ENCODE measurements at places on chromosomes 7 and 10.

- DNase-seq: no peak
These were observed 218.4 kb downstream of the GATA3 start for GRCh38 chr10:8272794-8273425.

GRCh38 chr10:130748409-130749057 lies 563.0 kb downstream of the TCERG1L start:
- DNase-seq: no peak

- DNase-seq: no peak
These were observed 71.0 kb downstream of the SH2D4B start for GRCh38 chr10:80608706-80609105.

GRCh38 chr7:21898265-21898930 lies 47.3 kb downstream of the CDCA7L start:
- no peak for DNase-seq

DNA sequence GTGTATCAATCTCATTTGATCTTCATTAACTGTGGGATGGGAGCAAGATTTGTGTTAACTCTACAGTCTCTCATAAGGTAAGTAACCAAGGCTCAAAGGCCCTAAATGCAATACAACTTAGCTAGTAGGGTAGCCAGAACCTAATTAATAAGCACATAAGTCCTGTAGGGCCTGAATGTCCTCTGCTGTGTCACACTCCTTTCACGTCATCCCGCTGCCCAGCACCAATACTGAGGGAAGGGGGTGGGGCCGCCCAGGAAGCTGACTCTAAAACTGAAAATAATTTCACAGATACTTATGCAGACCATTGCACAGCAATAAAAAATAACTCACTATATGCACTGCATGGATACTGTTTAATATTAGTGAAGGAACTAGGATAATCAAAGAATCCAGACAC lies 13.7 kb downstream of the CCDC6 start:
- no peak for DNase-seq

GRCh38 chr10:108422286-108422685 lies 1257.8 kb upstream of the SORCS1 start:
- no peak for DNase-seq

DNA sequence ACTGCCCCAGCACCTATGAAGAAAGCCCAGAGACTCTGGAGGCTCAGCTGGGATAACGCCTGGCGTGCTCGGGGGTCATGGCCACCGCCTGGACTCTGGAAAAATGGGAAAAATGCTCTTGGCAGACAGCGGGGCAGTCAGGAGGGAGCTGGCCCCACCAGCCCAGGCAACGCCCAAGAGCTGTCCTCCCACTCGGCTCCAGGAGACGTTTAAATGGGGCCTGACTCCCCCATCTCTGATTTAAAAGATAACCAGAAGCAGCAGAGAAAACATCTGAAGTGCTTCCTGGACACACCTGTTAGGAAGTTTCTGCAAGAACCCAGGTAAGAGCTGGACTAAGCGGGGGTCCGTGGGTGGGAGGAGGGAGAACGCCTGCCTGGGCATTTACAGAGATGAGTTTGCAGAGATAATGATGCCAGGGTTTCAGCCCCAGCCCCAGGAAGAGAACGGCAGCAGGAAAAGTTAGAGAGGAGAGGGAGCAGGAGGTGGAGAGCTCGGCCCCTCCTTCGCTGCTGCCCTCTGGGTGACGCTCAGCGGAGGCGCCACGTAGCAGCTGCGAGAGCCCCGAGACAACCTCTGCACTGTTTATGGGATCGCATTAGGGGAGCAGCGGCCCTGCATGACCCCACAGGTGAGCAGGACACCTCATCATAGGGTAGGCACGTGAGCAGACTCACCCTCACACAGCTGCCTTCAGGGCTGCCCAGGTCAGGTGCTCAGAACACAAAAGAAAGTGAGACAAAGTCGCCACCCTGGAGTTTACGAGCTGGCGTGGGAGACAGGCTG lies 83.5 kb upstream of the INSIG1 start:
- no peak for DNase-seq

DNA sequence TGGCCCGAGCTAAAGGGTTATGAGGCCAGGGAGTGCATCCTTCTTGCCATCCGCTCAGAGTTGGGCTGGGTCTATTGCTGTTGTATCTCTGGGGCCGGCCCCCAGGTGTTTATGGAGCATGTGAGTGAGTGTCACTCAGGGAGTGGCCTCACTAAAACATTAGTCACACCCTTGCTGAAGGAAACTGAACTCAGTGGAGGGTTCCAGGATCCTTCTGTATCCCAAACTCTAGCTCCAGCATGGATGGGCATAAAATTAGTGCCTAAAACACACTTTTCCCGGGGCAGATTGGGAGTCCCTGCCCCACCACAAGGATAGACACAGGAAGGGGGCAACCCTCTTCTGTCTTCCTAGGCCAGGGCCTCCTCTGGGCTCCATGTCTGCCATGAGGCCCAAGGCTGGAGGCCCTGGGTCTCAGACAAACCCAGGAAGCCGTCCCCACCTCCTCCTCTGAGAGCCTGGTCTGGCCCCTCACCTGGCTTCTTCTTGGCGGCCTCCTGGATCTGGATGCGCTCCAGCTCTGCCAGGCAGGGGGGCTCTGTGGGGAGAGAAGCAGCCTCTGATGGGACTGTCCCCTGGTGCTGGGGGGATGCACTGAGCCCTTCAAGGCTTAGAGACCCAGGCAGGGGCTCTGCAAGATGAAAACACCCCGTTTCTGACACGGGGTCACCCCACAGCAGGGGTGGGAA lies 24.5 kb downstream of the SPOCK2 start:
- no peak for DNase-seq

GRCh38 chr7:48454750-48455192 lies 283.5 kb downstream of the ABCA13 start:
- no peak for DNase-seq

GRCh38 chr7:94810496-94810895 lies 96.9 kb upstream of the PPP1R9A start:
- no peak for DNase-seq

GRCh38 chr10:132369636-132370185 lies 27.3 kb upstream of the PWWP2B start:
- DNase-seq: no peak

DNA sequence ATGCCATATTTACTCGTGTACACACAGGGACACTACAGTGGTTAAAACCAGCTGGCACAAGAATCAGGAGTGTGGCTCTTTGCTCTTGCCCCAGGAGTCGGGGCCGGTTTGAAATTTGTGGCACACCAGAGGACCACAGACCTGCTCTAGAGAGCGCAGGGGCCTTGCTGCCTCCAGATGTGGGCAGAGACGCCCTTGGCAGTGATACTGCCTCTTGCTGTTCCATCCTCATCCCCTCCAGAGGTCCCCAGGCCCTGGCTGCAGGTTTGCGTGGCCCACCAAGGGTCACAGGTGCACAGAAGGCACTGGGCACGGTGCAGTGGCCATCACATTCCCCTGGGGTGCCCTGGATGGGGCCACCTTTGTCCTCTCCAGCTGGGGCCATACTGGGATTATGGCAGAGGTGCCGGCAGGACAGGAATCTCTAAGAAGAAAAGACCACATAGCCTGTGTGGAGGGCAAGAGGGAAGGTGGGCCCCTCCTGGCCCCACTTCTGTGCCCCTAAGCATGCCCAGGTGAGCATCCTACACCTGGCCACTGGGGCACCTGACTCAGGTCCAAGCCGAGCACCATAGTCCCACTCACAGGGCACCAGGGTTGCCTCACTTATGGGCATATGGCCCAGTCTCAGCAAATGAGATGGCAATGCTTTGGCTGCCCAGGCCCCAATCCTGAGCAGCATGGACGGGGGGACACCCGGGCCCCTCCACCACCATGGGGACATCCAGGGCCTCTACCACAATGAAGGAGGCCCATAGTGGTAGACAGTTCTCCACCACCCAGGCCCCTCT lies 45.6 kb downstream of the FOXL3 start:
- no peak for DNase-seq

GRCh38 chr7:44486693-44487092 lies 3.8 kb downstream of the NUDCD3 start:
- DNase-seq: no peak

DNA sequence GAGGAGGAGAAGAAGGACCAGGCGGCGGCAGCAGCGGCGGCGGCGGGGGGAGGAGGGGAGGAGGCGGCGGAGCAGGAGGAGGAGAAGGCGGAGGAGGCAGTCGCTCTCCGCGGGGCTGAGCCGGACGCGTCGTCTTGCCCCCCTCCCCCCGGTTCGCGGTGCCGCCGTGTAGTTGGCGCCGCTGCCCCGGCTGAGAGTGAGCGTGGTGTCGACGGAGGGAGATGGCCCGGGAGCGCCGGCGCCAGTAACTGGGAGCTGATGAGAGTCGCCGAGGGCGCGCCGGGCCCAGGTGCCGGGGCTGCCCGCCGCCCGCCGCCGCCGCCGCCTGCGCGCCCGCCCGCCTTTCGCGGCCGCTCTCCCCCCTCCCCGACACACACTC lies 257 bp downstream of the WAC start:
- no peak for DNase-seq

DNA sequence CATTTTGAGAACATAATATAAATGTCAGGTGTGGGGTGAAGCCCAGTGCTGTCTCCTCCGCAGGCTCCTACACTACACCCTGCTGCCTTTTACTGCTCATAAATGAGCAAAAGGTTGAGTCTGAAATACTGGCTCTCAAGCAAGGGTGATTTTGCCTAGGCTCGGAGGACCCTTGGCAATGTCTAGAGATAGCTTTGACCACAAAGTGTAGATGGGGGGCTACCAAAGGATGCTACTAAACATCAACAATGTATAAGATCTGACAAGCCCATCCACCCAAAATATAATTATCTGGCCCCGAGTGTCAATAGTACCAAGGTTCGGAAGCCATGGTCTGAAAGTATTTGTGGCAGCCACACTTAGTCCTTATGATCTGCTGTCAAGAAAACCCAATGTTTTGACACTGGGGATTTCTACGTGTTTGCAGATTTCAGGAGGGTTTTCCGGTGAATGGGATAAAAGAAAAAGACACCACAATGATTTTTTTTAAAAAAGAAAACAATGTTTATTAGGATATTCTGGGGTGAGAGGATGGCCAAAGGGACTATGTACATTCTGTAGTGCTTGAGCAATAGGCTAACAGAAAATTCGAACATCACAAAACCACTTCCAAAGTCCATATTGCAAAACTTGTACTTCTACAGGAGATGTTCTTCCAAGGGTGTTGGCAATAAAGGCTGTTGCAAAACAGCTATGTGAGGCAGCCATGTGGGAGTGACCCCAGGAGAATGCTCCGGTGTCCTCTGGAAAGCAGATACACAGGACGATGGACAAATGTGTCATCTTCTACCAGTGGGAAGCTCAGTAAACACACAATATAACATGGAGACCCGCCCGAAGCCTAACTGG lies 216.3 kb downstream of the GFRA1 start:
- DNase-seq: no peak

GRCh38 chr10:34292194-34292565 lies 522.9 kb downstream of the PARD3 start:
- no peak for DNase-seq

DNA sequence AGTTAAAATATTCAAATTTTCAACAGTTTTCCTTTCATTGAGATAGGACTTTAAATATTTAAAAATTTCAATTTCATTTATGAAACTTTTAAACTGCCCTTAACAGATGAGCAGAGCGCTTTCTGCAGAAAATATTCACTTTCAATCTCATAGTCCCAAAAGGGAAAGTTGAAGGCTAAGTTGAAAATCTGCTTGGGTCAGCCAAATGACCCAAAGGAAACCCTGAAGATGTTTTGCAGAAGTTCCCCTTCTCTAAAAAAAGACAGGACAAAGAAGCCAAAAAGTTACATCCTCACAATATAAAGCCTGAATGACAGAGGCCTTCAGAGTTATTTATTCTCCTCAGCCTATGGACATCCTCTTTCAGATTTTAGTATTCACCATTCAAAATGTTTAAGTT lies 17.6 kb upstream of the SCIN start:
- no peak for DNase-seq

DNA sequence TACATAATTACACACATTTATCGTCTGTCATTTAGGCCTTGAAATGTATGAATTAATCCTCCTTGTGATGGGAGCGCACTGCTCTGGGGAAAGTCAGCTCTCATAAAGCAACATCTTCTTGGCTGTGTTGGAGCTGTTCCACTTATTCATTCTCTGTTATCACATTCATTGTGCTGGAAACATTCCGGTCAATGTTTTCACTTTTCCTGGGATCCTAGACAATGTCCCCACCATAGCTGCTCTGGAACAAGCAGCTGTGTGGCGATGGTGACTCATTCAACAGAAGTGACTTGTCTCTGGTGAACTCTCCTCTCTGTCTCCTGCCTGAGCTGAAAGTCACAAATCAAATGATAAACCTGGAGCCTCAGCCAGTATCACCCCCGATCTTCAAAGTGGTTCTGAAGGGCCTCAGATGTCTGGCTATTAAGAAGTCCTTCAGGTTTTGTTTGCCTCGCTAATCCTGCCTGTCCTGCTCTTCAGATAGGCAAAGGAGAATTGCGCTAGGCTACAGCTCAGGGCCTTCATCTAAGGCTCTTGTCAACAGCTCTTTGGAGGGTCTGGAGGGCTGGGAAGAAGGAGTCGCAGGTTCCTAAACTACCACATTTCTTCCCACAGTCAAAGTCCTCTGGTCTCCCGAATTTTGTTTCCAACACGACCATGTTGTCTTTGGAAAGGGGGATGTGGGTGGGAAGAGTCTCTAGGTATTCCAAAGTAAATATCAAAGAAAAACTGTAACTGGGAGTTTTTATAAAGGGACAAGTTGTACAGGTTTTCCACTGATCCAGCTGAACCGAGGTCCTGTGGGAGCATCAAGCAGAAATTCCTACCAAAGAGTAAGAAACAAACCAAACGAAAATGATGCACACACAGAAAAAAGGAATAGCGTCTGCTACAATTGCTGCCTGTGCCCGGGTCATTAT lies 29.3 kb downstream of the KLF6 start:
- no peak for DNase-seq

GRCh38 chr7:110839866-110840265 lies 251.1 kb upstream of the LRRN3 start:
- DNase-seq: no peak

DNA sequence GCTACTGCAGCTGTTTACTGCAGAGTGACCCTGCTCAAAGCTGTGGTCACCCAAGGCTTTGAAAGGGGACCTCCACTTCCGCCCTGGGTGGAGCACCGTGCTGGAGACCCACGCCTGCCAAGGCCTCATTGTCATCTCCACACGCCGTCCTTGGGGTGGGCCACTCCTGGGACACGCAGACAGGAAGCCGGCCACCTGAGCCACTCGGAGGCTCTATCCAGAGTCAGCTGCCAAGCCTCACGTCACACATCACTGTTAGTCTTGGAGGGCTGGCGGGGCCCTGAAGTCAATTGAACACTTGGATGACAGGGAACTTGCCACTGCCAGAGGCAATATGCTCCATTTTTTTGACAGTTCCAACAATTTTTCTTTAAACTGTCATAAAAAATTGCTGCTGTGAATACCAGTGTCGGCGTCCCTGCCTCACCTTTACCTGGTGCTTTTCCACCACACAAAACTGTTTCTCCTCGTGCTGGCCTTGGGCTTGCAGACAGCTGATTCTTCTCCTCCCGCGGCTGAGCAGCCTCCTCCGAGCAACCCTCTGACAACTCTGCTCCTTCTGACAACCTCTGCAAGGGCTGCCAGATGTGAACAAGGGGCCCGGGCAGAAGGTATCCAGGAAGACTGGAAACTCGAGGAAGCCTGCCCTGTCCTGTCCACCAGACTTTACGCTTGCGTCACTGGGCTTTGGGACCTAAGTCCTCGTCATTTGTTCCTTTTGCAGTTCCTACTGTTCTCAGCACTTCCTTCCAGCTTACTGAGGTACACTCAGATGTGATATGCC lies 81.9 kb downstream of the EGFR start:
- DNase-seq: no peak

- DNase-seq: no peak
These were observed 6.1 kb upstream of the CCL24 start for GRCh38 chr7:75819711-75820110.

All from activated T-cell treated with anti-CD3 and anti-CD28 coated beads for 4 hours (primary cell).